ENCODE measurements at places on chromosomes 7 and 10.

DNA sequence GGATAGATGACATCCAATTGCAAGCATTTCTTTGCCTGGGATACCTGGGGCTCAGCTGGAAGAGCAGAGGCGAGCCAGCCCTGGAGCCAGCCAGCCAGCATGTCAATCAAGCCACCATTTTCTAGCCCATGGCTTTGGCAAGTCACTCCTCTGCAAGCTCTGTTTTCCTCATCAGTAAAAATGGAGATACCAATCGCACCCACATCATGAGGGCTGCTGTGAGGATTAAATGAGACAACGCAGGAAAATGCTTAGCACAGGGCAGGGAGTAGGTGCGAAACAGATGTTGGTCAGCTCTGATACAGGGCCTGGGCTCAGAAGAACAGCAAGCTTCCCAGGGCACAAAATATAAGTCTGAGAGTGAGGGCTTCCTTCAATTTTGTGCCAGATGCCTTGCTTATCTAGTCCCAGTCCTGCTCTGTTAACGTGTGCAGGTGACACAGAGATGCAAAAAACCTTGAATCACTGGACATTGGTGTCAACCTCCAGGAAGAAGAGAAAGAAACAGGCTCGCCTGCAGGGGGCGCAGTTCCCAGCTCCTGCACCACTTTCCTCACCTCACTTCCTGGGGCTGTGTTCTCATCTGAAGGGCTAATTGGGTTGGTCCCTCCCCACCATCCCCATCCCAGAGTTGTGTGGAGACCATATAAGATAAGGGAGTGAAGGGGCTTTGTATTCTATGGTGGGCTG, 72.8 kb upstream of the CACUL1 start:
- DNase-seq = no peak

GRCh38 chr7:129924602-129925001, 28.2 kb downstream of the UBE2H start:
- no peak for DNase-seq

GRCh38 chr7:146876411-146876810, 759.8 kb downstream of the CNTNAP2 start:
- no peak for DNase-seq

GRCh38 chr10:68861253-68861652, 33.9 kb downstream of the STOX1 start:
- DNase-seq = no peak

- DNase-seq = no peak
Measured at GRCh38 chr10:11297136-11297535, 279.5 kb downstream of the CELF2 start.

DNA sequence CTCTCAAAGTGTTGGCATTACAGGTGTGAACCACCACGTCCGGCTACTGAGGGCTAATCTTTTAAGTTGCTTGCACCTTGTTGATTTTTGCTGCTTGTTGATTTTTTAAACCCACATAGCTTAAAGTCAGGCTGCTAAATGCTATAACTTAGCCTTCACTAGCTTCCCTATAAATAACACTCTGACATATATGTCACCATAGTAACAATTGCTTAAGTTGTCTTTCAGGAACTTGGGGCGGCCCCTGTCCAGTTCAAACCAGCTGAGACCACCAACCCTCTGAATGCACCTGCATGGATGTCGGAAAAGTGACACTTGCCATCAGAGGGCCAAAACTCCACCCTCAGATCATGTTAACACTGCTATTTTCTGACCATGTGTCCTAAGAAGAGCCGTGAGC, 47.3 kb downstream of the ST8SIA6 start:
- no peak for DNase-seq

DNA sequence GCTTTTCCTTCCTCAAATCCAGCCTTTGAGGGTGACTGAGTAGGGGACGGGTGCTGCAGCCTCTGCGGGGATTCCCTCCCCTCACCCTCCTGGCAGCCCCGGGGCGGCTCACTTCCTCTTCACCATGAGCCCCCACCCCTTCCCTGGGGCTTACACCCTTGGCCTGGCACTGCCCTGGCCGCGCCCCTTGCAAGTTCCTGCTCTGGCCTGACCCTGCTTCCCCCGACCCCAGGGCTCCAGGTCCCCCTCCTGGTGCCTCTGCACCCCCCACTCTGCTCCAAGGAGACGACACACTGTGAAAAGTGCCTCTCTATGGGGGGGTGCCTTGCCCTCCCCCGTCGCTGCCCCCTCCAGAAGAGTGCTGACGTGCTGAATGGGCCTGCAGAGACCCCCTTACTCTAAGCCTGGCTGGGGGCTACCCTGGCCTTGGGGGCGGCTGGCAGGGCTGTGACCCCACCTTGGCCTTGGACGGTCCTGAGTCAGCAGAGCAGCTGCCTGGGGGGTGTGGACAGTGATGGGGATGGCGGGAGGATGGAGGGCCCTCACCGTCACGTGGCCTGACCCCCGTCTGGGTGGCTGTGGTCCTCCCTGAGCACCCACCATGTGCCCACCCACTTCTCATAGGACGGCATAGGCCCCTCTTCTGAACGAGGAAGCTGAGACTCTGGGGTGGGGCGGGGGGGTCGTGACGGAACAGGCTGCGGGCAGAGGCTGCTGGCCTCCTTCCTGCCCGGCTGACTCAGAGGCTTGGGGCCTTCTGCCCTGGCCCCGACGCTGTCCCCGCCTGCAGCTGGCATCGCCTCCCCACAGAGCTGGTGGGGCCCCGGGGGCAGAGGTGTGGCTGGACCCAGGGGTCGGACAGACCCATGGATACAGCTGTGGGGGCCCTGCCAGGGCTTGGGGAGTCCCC, 9.8 kb downstream of the LFNG start:
- peak; percentile 95 for DNase-seq
